Cortex of kidney (tissue), 1 donor: ENCODE measurements at places on chromosomes 1 and 21.

DNA sequence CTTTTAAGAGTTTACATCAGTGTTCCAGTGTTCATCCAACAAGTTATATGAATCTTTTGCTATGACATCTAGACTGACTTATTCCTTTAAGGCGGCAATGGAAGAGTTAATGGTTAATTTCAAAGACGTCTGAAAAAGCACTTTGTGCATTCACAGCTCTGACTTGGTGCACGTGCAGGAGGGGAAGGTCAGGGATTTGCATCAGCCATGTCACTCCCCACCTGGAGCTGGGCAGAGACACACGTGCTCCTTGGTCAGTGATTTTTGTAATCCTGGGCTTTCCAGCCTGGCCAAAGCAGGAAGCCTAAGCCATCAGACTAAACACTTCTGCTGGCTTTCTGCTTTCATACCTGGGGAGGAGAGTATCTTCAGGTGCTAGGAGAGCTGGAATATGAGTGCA lies 96.3 kb downstream of the ST3GAL3 start:
- no peak for DNase-seq

GRCh38 chr1:207844371-207844770 lies 66.6 kb downstream of the CD34 start:
- DNase-seq = no peak

- no peak for DNase-seq
Measured at GRCh38 chr1:186518395-186518794, 57.5 kb upstream of the PDC start.

GRCh38 chr21:45875881-45876280 lies 105.7 kb upstream of the COL6A1 start:
- DNase-seq = no peak

DNA sequence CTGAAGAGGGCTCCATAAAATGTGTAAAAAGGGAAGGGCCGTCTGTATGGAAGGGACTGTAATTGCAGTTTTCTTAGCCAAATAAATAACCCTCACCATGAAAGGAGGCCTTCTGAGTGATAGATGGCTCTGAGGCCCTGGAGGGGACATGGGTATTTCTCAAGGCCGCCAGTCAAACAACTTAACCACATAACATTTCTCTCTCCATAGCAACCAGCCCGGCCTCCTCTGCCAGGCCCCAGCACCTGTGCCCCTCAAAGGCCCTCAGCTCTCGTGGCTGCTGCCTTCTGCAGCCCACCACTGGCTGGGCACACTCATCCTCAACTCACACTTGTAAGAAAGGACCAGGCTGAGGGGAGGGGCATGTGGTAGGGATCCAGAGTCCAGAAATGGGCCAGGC lies 57.0 kb upstream of the GJB5 start:
- DNase-seq = no peak

DNA sequence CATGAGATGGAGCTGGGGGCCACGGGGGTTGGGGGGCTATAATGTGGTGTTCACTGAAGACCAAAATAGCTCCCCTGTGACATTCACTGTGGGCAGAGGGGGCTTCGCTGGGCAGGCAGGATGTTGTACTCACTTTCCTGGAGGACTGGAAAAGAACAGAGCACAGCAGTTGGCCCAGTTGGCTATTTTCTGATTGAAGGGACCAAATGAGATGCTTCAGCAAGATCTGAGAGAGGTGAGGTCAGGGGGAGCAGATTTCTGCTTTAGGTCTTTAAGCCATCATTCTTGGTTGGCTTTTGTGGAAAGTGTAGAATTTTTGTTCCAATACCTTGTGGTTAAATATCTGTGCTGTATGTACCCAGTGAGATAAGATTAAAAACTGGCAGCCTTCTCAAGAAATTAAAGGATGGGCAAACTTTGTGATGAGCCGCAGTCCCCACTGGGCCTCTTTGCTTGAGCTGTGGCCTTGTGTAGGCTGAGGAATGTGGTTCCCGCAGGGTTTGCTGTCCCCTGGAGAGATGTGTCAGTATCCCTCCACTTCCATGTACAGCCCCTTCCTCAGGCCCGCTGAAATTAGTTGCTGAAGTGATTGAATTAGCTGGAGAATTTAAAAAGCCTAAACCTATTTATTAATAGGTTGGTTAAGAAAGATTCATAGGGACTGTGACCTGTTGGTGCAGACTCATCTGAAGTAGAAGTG lies 80.7 kb downstream of the ATP5PO start:
- no peak for DNase-seq

DNA sequence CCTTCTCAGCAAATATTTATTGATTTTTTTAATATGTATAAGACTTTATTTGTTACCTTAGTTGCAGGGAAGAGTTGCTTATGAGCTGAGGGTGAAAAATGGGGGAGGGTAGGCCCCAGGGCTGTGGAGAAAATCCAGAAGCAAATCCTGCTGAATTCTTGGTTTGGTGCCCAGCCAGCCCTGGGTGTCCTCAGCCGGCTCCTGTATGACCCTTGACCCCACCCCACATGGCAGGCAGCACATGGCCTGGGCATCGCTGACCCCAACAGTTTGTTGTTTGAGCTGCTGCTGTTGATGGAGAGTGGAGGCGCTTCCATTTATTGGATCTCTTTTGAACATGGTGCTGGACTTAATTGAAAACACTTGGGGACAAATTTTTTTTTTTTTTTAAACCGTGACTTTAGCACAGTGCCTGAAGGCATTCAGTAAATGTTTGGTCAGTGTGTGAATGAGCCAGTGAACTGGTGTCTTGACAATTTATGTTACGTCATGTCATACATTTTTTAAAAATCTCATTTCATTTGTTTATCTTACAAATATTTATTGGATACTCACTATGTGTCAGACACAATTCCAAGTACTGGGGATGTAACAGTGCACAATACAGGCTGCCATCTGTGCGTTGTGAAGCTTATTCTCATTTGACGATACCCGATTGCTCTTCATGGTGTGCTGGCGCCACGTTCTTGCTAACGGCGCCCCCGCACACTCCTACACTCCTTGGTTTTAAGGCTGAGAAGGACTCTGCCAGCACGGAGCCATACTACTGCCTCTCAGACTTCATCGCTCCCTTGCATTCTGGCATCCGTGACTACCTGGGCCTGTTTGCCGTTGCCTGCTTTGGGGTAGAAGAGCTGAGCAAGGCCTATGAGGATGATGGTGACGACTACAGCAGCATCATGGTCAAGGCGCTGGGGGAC lies 98.8 kb downstream of the MTR start:
- DNase-seq = no peak

GRCh38 chr1:169117599-169117998 lies 11.1 kb downstream of the ATP1B1 start:
- no peak for DNase-seq

DNA sequence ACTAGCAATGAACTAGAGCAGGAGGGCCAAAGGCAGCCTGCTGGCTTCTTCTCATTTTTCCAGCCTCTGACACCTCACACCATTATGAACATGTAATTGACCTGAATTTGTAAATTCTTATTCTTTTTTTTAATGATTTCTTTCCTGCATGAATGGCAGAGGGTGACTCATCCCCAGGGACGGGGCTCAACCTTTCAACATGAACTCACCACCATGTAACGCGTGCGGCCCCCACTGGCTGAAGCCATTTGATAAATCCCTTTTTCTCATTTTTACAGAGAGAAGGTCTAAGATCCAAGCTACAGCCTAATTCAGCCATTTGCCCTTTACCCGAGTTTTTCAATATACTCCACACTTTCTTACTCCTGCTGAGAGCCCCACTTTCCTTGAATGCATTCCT lies 9.3 kb upstream of the ETS2 start:
- no peak for DNase-seq

GRCh38 chr1:56850411-56850810 lies 4.2 kb upstream of the C8A start:
- DNase-seq = no peak
